ENCODE measurements at places on chromosomes 6 and 20.

DNA sequence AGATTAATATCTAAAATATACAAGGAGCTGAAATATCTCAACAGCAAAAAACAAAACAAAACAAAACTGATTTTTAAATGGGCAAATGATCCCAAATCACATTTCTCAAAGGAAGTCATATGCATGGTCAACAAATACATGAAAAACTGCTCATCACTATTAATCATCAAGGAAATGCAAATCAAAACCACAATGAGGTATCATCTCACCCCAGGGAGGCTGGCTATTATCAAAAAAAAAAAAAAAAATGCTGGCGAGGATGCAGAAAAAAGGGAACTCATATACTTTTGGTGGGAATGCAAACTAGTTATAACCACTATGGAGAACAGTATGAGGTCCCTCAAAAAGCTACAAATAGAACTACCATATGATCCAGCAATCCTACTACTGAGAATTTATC lies 34.6 kb downstream of the REPS1 start:
- no peak for DNase-seq

DNA sequence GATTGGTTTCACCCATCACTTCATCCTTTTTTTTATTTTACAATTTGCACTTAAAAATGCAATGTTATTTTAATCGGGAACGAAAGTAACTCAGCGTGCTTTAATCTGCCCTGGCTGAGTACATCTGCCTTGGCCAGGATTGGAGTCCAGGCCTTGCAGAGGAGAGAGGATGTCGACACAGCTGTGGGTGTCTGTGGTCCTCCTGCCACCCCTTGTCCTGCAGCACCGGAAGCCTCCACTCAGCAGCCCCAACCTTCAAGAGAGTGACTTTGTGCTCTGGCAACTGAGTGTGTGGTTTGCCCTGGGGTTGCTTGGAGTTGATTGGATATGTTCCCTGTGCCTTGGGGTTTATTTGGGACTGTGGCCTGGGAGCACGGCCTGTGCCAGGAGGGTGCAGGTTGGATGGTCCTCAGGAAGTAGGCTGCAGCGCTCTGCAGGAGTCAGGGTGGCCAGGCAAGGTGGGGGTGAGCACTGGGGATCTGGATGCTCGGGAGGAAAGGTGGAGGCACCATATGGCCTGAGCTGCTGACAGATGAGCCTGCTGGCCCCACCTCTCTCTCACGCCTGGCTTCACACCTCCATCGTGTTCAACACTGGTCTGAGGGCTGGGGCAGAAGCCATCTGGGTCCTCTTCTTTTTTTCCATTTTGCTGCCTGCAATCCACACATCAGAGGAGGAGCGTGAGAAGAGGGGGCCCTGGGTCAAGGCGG lies 4.3 kb downstream of the MYT1 start:
- DNase-seq, result no peak

GRCh38 chr6:27214126-27214601 lies 33.3 kb upstream of the PRSS16 start:
- no peak for DNase-seq

DNA sequence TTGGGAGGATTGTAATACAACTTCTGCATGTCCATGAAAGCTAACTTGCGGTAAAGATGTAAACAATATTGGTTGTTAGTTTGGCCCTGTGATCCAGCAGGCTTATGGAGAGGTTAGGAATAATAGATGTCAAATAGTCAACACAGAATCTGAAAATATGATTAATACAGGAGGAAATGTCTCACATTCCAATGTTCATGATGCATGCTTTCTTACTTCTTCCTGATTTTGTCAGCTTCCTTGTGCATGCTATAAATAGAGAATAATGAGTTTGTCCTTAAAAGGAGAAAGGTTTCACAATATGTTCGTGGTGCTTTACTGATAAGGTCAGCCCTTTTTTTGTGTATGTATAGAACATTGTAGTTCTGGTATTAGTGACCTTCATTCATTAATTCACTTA lies 136.7 kb downstream of the MMUT start:
- no peak for DNase-seq

DNA sequence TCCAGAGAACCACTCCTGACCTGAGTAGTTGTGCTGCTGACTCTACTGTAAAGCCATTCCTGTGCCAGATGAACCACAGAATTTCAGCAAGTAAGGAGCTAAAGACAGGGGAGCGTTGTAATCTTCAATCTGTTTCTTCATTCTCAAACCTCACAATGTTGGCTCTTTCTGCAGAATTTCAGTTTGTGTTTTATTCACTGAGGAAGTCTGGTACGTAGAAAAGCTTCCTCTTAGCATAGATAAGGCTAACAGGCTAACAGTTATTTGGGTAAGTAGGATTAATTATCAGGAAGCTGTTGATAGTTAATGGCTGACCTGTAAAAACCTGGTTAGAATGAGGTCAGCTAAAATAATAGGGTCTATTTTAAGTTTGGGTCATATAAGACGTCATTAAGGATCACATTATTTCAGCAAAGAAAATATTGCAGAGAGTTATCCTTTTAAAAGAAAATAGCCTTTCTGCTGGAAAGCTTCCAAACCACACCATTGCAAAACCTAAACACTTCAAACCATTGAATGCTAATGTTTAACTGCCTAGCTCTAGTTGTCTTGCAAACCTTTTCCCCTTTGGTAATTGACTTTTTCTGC lies 14.1 kb upstream of the TENT5A start:
- no peak for DNase-seq

DNA sequence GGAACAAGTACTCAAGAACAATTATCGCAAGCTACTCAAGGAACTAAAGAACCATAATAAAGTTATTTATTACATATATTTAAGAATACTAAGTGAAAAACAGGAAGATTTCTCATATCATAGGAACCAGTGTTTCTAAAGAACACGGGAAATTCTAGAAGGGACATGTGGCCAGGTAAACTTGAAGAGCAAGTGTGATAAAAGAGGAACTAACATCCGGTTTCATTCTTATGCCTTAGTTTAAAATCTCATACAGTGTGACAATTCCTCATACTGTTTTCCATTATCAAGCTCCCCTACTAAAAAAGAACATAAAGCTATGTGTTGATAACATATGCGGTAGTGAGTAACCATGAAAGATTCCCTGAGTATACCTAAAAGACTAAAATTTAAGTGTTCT lies 163.5 kb upstream of the SHLD1 start:
- no peak for DNase-seq

DNA sequence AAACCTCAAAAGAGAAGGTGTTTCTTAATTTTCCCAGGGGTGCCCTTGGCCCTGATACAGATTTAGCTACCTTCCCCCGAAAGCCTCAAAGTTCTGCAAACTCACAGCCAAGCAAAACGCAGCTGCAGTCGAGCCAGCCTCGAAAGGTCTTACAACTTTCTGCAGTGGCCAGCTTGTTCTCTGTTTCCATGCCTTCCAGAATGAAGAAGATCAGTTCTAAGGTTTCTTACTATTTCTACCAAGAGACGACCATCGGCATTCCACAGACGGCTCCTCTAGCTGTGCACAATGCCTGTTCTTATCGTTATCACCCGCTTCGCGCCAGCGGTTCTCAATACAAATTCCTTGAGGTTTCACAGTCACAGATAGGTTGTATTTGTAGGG lies 28.5 kb upstream of the CCR6 start:
- no peak for DNase-seq

DNA sequence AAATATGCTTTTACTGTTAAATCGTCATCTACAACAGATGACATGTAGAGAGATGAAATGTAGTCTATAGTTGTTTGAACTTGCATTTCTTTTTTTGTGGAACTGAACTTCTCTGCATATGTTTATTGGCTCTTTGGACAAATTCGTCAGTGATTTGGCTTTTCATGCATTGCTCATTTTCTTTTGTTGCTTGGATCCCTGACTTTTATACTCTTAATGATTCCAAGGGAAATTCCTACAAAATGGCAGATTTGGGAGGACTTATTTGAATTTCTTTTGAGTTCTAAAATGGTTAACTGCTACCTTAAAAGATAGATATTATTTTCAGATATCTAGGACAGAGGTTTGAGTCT lies 65.4 kb downstream of the UTRN start:
- DNase-seq, result no peak

GRCh38 chr6:157143171-157143889 lies 180.0 kb downstream of the TMEM242 start:
- DNase-seq, result no peak

DNA sequence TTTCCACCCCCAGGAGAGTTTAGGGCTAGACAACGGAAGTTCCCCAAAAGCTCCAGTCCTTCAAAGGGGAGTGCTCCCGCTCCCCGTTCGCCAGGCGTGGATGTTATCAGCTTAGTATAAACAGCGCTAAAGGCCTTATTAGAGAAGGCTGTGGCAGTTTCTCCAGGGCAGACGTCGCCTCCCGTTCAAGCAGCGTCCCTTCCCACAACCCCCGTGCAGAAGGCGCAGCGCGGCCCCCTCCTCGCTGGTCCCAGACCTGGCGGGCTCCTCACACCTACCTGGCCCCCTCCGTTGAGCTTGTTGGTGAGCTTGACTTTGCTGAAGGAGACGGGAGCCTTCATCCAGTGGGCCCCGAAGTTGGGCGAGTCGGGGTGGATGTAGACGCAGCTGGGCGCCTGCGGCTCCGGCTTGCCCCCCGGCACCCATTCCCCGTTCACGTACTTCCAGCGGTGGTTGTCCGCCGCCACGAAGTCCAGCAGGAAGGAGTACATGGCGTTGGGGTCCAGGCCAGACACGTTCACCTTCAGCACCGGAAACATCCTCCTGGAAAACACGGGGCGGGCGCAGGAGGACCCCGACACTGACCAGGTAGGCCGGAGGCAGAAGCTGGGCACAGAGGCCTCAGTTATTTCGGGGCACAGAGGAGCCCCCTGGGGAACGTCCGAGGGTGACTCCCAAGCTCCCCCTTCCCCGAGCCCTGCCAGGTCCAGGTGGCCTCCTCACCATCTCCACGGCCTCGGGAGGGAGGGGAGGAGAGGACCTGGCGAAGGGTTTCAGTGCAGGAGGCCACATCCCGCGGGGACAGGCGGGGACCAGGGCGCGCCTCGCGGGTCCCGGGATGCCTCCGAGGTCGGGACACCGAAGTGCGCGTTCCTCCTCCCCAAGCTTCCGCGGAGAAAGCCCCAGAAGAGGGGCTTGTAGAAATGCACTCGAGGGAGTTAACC lies 1.1 kb downstream of the TBXT start:
- no peak for DNase-seq

Measured in putamen (tissue), 1 donor.